ENCODE measurements at places on chromosomes 7 and 10.

- no peak for DNase-seq
Observed at GRCh38 chr7:136845899-136846465, 22.5 kb upstream of the CHRM2 start.

DNA sequence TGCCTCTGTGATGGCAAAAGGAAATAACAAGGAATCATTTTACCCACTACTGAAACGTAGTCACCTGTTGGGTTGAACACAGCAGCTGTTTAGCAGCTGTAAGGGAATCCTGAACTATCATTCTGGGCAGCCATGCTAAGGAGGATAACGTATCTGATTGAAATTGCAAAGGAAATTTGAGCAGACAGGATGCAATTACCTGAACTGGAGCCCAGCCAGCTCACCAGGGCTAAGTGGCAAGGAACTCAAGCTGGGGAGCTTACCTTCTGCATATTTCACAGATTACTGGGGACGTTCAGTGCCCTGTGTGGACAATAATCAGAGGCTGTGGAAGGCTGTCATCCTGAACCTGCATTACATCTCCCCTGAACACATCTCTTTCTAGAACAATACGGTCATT lies 650.5 kb downstream of the SORCS3 start:
- DNase-seq, result no peak

DNA sequence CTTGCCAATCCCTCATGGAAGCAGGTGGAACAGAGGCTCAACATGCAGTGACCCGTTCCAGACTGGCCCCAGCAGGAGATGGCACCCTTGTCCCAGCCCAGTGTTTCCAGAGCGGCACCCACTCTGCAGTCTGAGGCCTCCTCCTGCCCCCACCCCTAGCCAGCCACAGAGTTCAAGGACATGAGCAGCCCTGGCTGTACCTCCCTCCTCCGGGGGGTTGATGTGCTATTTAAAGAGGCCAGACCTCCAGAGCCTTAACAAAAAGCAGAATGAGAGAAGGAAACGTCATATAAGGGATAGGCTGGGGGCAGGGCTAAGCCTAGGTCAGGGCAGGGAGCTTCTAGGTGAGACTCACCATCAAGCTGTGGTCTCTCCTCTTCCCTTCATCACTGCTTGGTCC lies 115.7 kb upstream of the NANOS1 start:
- no peak for DNase-seq

- no peak for DNase-seq
Observed at GRCh38 chr7:63093481-63093880, 905.2 kb upstream of the ZNF722 start.

DNA sequence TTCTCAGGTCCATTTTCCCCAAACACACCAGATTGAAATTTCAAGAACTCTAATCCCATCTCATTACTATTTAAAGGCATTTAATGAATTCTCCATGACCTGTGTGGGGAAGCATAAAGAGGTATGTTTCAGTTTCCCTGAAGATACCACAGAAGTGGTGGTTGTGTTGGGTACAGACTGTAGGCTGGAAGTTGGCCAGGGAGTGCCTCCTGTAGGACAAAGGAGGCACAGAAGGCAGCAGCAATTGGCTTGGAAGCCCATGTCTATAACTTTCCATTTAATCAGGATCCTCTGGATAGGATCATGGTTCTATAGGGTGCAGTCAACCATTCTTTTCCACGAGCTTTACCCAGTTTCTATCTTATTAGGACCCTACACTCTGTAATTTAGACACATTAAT lies 8.6 kb upstream of the BET1 start:
- DNase-seq, result peak; percentile 4

DNA sequence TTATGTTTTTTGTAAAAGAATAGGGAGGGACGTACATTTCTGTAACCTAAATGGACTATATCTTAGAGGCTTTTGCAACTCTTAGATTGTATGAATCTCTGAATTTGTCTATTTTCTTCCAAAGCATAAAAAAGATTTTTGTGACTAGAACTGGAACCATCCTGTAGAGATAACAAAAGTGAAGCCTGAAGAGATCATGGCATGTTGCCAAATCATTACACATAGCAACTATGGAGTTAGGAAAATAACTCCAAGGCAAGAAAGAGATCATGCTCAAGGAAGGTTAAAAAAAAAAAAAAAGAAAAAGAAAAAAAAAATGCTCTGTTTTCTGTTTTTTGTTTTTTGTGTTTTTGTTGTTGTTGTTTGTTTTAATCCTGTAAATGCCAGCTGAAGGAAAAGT lies 567.7 kb upstream of the ZWINT start:
- DNase-seq, result no peak

- no peak for DNase-seq
Observed at GRCh38 chr7:114530057-114530611, 115.5 kb downstream of the FOXP2 start.

- DNase-seq, result no peak
Observed at GRCh38 chr10:105596749-105597148, 955.7 kb downstream of the SORCS3 start.

GRCh38 chr7:47314728-47315607 lies 266.9 kb downstream of the TNS3 start:
- DNase-seq, result no peak

- no peak for DNase-seq
Observed at GRCh38 chr10:80100861-80101695, 22.6 kb downstream of the TMEM254 start.

DNA sequence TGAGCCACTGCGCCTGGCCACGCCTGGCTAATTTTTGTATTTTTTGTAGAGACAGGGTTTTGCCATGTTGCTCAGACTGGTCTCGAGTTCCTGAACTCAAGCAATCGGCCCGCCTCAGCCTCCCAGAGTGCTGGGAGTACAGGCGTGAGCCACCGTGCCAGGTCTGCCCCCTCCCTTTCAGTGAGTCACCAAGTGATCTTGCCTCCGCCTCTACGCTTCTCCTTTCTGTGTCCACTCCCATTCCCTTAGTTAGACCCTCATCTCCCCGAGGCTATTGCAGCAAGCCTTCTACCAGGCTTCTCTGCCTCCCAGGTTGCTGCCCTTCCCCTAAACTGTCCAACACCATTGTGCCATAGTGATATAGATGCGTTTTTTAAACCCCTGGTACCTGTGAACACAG lies 32.9 kb downstream of the CDC123 start:
- peak; percentile 7 for DNase-seq

DNA sequence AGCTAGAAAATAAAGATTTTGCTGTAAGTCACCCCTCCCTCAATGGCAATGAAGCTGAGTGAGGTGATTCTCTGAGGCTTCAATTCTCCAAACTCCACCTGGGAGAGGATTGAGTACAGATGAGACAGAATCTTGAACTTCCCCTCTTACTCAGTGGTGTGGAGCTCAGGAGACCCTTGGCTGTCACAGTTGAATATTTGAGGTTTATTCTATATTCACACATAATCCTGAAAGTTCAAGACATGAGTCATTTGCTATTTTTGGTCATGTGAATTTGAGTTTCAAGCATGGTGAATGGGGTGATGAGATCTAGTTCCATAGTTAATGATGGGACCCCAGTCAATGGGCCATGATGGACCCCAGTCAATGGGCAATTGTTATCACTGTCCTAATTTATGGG lies 13.9 kb upstream of the TECTB start:
- peak; percentile 14 for DNase-seq

Measured in HT1080 (cell line).